A673 (cell line): ENCODE measurements at places on chromosomes 7 and 10. TPM values are rescaled to one million over a fixed set of nuclear protein-coding genes. Genes with fewer than 3 reads are reported as not detected.

The PRSS37 gene
- not detected in 2 replicates for total RNA-seq

The GRM3 gene
- total RNA-seq: not detected in 2 replicates

The GPR15LG gene
- total RNA-seq: not detected in 2 replicates

The PTER gene
- total RNA-seq: 1.4 and 2.3 TPM in 2 replicates

The SYT15B gene
- total RNA-seq: 0.21 and 0.26 TPM in 2 replicates

The ACTL6B gene
- 0.31 TPM in 1 of 2 replicates, not detected in the other for total RNA-seq

The PTN gene
- total RNA-seq: 0.41 and 0.44 TPM in 2 replicates

The NEURL1 gene
- 0.50 and 0.52 TPM in 2 replicates for total RNA-seq

The NCF1 gene
- not detected in 2 replicates for total RNA-seq

The TSPAN13 gene
- 157 and 159 TPM in 2 replicates for total RNA-seq

The ZNF467 gene
- total RNA-seq: 3.5 and 7.5 TPM in 2 replicates

The PNLIPRP3 gene
- not detected in 2 replicates for total RNA-seq

The FKBP6 gene
- not detected in 2 replicates for total RNA-seq

The SRRM3 gene
- total RNA-seq: 1.7 and 1.8 TPM in 2 replicates

The OR2A42 gene
- 0.21 and 0.37 TPM in 2 replicates for total RNA-seq

The TIAL1 gene
- 176 and 199 TPM in 2 replicates for total RNA-seq

The AOAH gene
- total RNA-seq: not detected in 2 replicates

The CFAP46 gene
- 1.3 and 1.9 TPM in 2 replicates for total RNA-seq

The SEC24C gene
- 71.2 and 74.9 TPM in 2 replicates for total RNA-seq

The NUTM2E gene
- 0.37 and 0.49 TPM in 2 replicates for total RNA-seq

The SMO gene
- 40.3 and 40.8 TPM in 2 replicates for total RNA-seq

The MUC12 gene
- total RNA-seq: 0.67 and 0.94 TPM in 2 replicates

The DLG5 gene
- total RNA-seq: 44.0 and 47.6 TPM in 2 replicates

The MUC3A gene
- 1.7 and 2.0 TPM in 2 replicates for total RNA-seq

The GIGYF1 gene
- 47.4 and 51.9 TPM in 2 replicates for total RNA-seq

The SUN3 gene
- not detected in 2 replicates for total RNA-seq

The TMEM26 gene
- not detected in 2 replicates for total RNA-seq

The MOGAT3 gene
- total RNA-seq: not detected in 2 replicates

The C10orf62 gene
- total RNA-seq: not detected in 2 replicates

The NFE2L3 gene
- total RNA-seq: 8.5 and 8.6 TPM in 2 replicates

The PPP1R3A gene
- not detected in 2 replicates for total RNA-seq

The AKR1C3 gene
- total RNA-seq: 618 and 627 TPM in 2 replicates

The ANKRD26 gene
- total RNA-seq: 15.2 and 16.9 TPM in 2 replicates

The CYCS gene
- total RNA-seq: 274 and 350 TPM in 2 replicates

The CPVL gene
- total RNA-seq: 72.3 and 75.9 TPM in 2 replicates

The ALOX5 gene
- not detected in 2 replicates for total RNA-seq

The KCNK18 gene
- 0.43 and 0.44 TPM in 2 replicates for total RNA-seq

The LEP gene
- total RNA-seq: not detected in 2 replicates
